Upper lobe of right lung (tissue), 1 donor: ENCODE measurements at places on chromosomes 7 and 10. TPM values are rescaled to one million over a fixed set of nuclear protein-coding genes. Genes with fewer than 3 reads are reported as not detected.

- no peak overlapping the region for H3K4me3 ChIP-seq
- H3K36me3 ChIP-seq = no peaks in the 10 kb centered on the region
- no peak for DNase-seq
- H3K27me3 ChIP-seq = no peaks in the 10 kb centered on the region
These were observed 73.6 kb upstream of the NEBL start for GRCh38 chr10:20970708-20971107.

- DNase-seq = no peak
- H3K4me1 ChIP-seq = peaks cover under 1% of the 10 kb centered on the region
- H3K27ac ChIP-seq = no peak overlapping the region
- H3K4me3 ChIP-seq = no peak overlapping the region
- no peaks in the 10 kb centered on the region for H3K36me3 ChIP-seq
These were observed 58.1 kb downstream of the CAV1 start for GRCh38 chr7:116582806-116583444.

NRCAM gene
- total RNA-seq = 2.0 TPM

CUBN gene
- 1.3 TPM for total RNA-seq
